ENCODE measurements at places on chromosomes 13 and 19. TPM values are rescaled to one million over a fixed set of nuclear protein-coding genes. Genes with fewer than 3 reads are reported as not detected.

GFY gene
- not detected for total RNA-seq

DNA sequence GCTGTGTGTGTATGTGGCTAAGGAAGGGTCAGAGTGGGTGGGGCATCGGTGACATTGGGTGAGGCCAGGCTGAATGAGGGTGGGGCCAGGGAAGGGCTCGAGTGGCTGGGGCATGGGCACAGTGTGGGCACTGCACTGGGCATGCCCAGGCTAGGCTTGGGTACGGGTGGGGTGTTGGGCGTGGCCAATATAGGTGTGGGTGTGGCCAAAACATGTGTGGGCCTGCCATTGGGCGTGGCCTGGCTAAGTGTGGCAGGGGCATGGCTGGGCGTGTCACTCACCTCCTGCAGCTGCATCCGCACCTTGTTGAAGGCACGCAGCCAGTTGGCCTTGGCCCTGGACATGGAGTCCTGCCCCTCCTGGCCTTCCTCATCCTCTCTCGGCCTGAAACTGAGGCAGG, 33.2 kb downstream of the UNC13A start:
- no peak for DNase-seq

GRCh38 chr19:46984077-46985010, 35.3 kb upstream of the NPAS1 start:
- DNase-seq, result no peak

DNA sequence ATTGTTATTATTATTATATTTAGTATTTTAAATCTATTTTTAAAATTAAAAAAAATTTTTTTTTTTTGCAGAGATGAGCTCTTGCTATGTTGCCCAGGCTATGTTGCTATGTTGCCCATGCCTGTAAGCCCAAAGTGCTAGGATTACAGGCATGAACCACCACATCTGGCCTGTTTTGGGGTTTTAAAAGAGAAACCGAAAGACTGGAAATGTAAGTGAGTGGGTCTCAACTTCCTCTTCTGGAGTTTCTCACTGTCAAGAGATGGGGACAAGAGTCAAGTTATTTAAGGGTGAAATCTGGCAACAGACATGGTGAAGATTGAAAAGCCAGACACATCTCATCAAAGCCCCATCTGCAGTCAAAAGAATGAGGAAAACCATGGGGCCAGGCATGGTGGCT, 4.2 kb upstream of the OR7G3 start:
- DNase-seq, result no peak

- DNase-seq, result no peak
Observed at GRCh38 chr13:108595436-108596274, 33.8 kb upstream of the MYO16 start.

NKPD1 gene
- not detected for total RNA-seq

- DNase-seq, result no peak
Observed at GRCh38 chr19:45560686-45561085, 23.9 kb downstream of the OPA3 start.

- DNase-seq, result no peak
Observed at GRCh38 chr13:97953376-97953970, at the start of gene IPO5. TSS of gene IPO5 (plus strand) at chr13:97953675. CDS start at chr13:97976697, 23,022 bp downstream.

- DNase-seq, result no peak
Observed at GRCh38 chr13:65990684-65991083, 1239.5 kb downstream of the PCDH9 start.

DNA sequence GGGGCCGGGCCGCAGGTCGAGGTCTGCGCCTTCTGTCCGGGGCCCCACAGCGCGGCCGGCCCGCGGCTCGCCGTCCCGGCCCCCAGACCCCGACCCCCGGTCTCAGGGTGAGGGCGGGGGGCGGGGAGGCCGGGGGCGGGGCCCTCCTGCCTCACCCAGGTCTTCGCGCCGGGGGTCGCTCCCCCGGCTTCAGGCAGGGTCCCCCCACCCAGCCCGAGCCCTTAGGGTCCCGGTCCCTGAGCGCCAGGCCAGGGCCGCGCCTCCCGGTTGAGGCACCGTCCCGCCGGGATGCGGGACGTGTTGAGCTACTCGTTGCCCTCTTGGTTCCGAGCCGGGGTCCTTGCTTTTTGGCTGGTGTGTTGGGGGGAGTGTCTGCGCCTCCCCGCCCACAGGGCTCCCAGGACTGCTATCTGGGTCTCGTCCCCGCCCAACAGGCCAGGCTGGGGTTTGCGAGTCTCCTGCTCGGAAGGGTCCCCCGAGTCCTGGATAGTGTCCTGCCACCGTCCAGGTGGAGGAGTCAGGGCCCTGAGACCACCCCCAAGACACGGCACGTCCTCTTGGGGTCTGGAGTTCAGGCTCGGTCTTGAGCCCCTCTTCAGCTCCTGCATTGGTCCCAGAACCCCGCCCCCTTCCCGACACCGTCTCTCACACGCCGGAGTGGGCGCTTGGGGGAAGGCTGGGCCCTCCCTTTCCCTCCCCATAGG, 452 bp downstream of the PIAS4 start:
- peak; percentile 76 for DNase-seq

DNA sequence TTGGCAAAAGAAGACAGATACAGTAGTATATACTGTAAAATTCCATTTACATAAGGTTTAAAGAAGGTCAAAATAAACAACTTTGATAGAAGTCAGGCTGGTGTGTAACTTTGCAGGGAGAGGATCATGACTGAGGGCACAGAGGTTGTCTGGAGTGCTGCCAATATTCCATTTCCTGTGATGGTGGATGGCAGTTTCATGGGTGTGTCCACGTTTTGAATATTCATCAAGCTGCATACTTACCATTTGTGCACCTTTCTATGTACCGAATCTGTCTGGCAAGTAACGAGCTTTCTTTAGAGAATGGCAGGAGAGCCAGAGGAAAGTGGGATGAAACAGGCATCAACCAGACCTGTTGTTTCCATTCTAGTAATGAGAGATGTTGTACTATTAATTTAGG, 420.5 kb upstream of the HTR2A start:
- no peak for DNase-seq

GRCh38 chr19:9799162-9799561, 19.7 kb downstream of the FBXL12 start:
- DNase-seq, result no peak

DACH1 gene
- total RNA-seq, result 1.0 TPM

GRCh38 chr13:60397704-60398378, 821 bp downstream of the TDRD3 start:
- peak; percentile 72 for DNase-seq

GRCh38 chr13:40187324-40187795, 479.1 kb downstream of the FOXO1 start:
- DNase-seq, result no peak

DNA sequence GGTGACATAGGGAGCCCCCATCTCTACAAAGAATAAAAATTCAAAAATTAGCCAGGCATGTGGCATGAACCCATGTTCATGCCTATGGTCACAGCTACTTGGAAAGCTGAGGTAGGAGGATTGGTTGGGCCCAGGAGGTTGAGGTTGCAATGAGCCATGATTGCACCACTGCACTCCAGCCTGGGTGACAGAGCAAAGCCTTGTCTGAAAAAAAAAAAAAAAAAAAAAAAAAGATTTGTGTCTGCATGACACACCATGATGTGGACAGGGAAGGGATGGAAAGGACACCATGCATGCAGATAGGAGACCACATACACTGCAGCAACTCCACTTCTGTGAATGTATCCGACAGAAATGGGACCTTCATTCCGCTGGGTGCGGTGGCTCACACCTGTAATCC, 34.0 kb upstream of the HOMER3 start:
- DNase-seq, result no peak

PCDH20 gene
- 4.5 TPM for total RNA-seq

USHBP1 gene
- 3.5 TPM for total RNA-seq

WDR62 gene
- total RNA-seq, result 2.8 TPM

GRCh38 chr19:41694831-41695635, 7.0 kb upstream of the CEACAM7 start:
- no peak for DNase-seq

DNA sequence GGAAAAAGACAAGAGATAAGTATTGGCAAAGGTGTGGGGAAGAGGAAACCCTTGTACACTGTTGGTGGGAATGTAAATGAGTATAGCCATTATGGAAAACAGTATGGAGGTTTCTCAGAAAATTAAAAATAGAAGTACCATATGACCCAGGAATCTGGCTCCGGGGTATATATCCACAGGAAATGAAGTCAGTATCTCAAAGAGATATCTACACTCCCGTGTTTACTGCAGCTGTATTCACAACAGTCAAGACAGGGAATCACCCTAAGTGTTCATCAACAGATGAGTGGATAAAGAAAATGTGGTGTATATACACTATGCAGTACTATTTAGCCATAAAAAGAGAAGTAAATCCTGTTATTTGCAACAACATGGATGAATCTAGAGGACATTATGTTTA, 13.5 kb downstream of the KCTD12 start:
- DNase-seq, result no peak

GRCh38 chr13:25198647-25199046, 26.6 kb upstream of the AMER2 start:
- DNase-seq, result no peak

FCAR gene
- 1.2 TPM for total RNA-seq

- peak; percentile 99 for DNase-seq
Observed at GRCh38 chr19:2061495-2062388, 10.7 kb upstream of the MKNK2 start.

TEX30 gene
- total RNA-seq, result 9.2 TPM

- no peak for DNase-seq
Observed at GRCh38 chr19:23802290-23802689, 43.6 kb upstream of the ZNF681 start.

ZNF837 gene
- 0.35 TPM for total RNA-seq

ZNF175 gene
- total RNA-seq, result 8.7 TPM

DNA sequence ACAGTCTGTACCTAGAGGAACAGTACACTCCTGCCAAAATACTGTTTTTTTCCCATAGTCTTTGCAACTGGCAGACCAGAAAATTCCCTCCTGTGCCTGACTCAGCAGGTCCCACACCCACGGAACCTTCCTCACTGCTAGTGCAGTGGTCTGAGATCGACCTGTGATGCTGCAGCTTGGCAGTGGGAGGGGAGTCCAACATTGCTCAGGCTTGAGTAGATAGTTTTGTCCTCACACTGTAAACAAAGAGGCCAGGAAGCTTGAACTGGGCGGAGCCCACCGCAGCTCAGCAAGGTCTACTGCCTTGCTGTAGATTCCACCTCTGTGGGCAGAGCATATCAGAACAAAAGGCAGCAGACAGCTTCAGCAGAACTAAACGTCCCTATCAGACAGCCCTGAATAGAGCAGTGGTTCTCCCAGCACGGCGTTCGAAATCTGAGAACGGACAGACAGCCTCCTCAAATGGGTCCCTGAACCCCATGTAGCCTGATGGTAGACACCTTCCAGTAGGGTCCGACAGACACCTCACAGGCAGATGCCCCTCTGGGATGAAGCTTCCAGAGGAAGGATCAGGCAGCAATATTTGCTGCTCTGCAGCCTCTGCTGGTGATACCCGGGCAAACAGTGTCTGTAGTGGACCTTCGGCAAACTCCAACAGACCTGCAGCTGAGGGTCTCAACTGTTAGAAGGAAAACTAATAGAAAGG, 92.7 kb downstream of the SUCLA2 start:
- DNase-seq, result no peak

DNA sequence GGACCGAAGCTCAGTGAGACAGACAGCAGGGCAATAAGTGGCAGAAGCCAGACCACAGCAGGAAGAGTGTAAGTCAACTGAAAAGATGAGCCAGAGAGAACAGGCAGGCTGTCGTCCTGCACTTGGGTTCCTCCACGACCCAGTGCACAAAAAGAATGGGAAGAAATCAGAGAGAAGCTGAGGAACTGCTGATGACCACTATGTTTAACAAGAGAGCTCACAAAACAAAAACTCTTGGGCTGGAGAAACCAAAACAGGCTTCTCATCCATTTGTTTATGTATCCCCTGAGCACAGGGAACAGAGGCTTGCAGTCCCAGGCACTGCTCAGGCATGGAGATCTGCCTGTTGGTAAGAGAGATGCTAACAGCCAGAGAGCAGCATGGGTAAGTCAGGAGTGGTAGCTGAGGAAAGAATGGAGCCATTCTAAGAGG, 14.0 kb downstream of the AKAP8L start:
- DNase-seq, result no peak

FFAR2 gene
- 0.28 TPM for total RNA-seq

GRCh38 chr13:27174766-27175455, 3.3 kb upstream of the USP12 start:
- no peak for DNase-seq

DNA sequence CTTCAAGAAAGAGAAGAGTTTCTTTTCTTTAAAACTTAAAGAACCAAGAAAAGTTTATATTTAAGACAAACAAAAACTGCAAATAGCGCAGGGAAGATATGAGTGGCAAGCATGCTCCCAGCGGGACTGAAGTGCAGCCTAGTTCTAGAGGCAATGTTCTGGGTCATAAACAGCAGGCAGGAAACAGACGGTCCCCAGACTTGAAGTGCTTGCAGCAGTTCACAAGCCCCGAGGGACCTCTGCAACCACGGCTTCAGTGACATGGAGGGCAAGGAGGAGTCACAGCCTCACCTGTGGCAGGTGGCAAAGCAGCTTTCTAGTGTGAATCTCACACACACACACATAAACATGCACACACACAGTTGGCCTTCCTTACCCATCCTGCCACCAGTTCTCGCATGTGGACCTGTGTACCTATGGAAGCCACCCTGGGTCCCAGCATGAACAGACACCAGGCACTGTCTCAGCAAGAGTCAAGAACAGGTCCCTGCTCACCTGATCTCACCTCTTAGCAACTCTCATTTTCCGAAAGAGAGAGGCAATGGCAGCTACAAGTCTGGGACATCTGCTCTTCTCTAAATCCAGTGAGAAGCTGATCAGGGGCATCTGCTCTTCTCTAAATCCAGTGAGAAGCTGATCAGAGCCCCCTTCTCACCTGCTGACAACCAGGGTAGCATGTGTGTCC, 162.0 kb downstream of the EFNB2 start:
- DNase-seq, result no peak

DNA sequence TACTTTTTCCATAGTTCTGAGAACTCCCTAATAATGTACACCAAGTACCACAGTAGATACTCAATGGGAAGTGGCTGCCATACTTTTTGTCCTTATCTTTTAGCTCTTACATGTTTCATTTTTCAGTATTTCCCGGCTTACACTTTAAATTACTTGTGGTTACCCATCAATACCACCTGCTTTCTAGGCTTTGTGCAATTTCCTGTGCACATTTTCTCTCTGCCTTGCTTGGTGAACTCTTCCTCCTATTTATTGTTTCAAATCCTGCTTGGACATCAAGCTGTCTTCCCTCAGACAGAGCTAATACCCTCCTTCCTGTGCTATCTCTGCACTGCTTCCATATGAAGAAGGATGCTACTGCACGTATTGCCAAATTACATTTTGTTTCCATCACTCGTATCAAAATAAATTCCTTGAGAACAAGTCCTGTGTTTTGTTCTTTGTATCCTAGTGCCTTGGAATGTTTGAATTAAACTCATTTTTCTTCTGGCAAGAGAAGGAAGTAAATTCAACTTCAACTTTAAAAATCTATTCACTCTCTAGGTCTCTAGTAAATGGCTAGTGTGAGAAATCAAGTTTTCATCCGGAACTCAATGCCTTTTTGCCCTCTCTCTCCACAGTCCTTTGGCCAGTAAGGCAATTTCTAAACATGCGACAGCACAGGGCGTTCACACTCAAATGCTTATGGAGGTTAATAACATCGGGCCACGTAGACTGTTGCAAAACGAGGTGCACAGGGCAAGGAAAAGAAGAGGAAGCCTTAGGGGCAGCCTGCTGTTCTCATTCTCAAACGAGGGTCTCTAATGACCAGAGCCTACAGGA, 5.6 kb downstream of the ZAR1L start:
- no peak for DNase-seq
